ENCODE measurements at places on chromosomes 2 and 18.
A peak's percentile ranks its signal among the peaks of the same experiment; 100 is the strongest.

GRCh38 chr2:231191896-231192872 lies 6.2 kb upstream of the ARMC9 start:
- peak; percentile 54 for DNase-seq

- no peak for DNase-seq
These were observed 68.3 kb upstream of the CYP20A1 start for GRCh38 chr2:203170502-203170901.

GRCh38 chr2:16195681-16196070 lies 255.3 kb downstream of the MYCN start:
- no peak for DNase-seq

DNA sequence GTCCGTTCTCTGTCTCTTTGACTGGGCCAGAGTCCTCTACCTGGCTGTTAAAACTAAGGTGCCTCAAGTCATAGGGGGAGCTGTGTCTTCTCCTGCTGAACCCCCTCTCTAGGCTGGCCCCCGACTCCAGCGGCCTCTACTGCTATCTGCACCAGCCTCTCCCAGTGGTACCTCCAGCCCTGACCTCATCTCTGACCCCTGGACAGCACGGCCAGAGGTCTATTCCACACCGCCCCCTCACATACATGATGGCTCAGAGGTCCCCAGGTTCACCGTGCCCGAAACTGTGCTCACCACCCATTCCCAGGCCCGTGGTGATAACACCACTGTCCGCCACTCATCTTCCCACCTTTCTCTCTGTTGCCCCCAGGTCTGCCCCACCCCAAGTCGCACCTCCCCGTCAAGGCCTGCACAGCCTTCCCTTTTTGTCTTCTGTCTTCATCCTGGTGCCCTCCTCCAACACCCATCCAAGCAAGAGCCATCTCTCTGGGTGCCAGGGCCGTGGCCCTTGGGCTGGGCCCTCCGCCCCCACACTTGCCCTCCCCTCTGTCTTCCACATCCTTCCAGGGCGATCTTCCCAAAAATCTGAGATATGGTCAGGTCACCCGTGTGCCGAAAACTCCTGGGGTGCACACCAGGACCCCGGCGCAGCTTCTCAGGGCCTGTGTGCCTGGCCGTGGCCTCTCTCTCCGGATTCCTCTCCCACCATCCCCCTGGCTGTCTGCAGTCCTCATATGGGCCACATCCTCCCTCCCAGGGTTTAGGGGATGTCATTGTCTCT lies 134.4 kb upstream of the ID2 start:
- DNase-seq: no peak

- no peak for DNase-seq
These were observed 145.1 kb downstream of the B3GNT2 start for GRCh38 chr2:62340994-62341484.

DNA sequence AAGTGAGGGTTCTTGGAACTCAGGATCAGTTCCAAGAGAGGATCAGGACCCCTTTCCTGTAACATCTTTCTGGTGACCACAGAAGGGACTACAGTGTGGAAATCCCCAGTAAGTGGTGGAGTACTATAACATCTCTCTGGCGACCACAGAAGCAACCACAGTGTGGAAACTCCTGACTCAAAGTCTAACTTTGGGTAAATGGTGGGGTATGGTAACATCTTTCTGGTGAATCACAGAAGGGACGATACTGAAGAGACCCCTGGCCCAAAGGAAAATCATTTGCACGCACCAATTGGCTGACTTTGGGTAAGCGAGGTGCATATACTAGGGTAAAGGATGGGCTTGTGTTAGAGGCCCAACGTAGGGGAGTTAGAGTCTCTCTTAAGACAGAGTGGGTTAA lies 56.3 kb upstream of the GULP1 start:
- no peak for DNase-seq

DNA sequence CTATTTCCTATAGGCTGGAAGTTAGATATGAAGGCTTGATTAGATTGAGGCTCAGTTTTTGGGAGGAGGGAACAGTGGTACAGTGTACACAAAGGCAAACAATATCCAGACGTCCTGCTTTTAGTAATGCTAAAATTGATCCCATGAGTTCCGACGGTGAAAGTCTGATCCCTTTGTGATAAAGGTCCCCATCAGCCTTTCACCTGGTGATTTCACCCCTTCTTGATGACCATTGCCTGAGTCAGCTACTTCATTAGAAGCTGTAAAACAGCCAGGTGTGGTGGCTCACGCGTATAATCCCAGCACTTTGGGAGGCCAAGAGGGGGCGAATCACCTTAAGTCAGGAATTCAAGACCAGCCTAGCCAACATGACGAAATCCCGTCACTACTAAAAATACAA lies 29.7 kb downstream of the TWSG1 start:
- no peak for DNase-seq

DNA sequence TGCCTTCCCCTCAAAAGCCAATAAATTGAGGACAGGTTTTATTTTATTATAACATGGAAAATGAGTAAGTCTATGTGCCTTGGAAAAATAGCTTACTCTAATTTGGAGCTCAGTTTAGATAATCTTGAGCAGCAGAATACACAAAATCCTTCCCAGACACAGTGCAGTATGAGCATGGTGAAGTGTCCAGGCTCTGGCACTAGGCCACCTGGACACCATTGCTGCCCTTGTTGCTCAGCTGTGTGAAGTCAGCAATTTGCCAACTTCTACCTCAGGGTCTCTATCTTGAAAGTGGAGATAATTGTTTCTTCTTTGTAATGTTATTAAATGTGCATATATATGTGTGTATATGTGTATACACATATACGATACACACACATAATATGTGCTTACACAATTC lies 104.9 kb upstream of the CAVIN2 start:
- DNase-seq: no peak

- no peak for DNase-seq
These were observed 36.9 kb downstream of the RIT2 start for GRCh38 chr18:43078478-43079092.

GRCh38 chr2:57876313-57876712 lies 170.3 kb upstream of the VRK2 start:
- DNase-seq: peak; percentile 29

GRCh38 chr2:217510771-217511291 lies 492.0 kb downstream of the TNS1 start:
- peak; percentile 83 for DNase-seq

DNA sequence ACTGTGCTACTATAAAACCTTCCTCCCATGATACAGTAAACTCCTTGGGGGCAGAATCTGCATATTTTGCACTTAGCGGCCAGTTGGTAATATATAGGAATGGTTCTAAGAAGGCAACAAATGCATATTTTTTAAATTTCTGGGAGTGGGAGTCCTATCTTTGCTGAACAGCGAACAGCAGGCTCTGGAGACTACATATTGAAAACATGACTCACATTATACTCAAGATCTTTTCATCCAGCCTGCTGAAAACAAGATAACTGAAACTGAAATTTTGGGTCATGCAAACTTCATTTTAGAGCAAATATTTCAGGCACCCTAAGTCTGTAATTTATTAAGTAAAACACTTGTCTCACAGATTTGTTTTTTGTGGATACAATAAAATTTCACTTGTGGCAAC lies 122.2 kb downstream of the SATB2 start:
- no peak for DNase-seq

- no peak for DNase-seq
These were observed 479 bp downstream of the RNMT start for GRCh38 chr18:13726972-13727331.

GRCh38 chr2:226124548-226125011 lies 675.0 kb downstream of the IRS1 start:
- DNase-seq: no peak

DNA sequence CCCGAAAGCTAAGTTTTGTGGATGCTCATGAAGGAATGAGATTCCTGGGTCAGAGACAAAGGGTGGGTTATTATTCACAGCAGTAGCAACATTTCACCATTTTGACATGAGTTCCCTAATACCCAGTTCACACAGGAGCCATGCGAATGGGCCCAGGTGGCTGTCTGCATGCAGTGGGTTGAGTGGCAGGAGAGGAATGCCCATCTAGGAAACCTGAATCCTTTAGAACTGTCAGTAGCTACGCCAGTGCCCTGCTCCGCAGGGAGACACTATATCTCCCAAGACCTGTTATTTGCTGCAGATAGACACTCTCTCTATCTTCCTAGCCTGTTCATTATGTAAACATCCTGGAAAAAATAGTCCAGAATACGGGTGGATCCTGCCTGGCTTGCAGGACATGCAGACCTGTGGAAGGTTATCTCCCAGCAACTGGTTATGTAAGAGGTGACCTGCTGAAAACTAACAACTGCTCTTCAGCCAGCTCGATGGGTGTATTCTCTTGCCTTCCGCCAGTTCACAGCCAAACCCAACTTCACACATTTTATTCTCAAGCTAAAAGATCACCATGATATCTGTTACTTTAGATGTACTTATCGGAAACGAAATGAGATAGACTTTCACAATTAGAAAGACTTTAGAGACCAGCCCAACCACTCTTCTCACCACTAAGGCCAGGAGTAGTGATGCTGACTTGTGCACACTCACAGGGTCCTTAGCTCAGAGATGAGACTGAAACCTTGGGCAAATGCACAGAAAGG lies 59.1 kb downstream of the MBP start:
- no peak for DNase-seq

DNA sequence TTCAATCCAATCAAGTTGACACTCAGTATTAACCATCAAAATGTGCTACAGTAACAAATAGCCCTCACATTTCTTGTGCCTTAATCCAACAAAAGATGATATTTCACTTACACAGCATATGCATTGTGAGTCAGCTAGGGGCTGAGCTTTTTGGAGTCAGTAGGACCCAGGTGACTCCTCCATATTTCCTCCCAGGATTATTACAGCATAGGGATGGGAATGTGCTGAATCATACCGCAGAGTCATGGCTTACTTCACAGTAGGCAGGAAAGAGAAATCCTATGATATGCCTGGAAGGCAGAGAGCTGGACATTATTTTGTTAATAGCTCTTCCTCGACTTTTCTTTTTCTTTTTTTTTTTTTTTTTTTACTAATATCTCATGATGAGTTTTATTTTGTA lies 153.3 kb downstream of the TMEM182 start:
- DNase-seq: no peak

- peak; percentile 42 for DNase-seq
These were observed 55.1 kb downstream of the RALBP1 start for GRCh38 chr18:9530226-9531009.

- peak; percentile 70 for DNase-seq
These were observed 38.3 kb downstream of the TTC32 start for GRCh38 chr2:19863303-19864041.

DNA sequence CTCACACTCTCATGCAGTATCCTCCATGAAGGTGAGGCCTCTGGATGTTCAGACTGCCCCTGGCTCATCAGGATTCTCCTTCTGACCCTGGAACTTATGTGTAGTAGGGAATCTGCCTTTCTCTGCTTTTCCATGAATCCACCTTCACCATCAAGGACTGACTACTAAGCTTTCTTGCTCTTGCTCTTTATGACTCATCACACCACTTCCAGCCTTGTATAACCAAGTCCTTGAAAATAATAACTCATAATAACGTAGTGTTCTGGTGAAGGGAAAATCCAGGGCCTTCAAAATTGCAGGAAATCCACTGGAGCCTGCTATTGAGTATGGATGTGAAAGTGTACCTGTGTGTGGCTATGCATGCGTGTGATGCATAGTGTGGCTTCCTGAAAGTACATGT lies 11.3 kb upstream of the KCNS3 start:
- no peak for DNase-seq

GRCh38 chr2:219844401-219845091 lies 217.1 kb downstream of the SLC4A3 start:
- no peak for DNase-seq

DNA sequence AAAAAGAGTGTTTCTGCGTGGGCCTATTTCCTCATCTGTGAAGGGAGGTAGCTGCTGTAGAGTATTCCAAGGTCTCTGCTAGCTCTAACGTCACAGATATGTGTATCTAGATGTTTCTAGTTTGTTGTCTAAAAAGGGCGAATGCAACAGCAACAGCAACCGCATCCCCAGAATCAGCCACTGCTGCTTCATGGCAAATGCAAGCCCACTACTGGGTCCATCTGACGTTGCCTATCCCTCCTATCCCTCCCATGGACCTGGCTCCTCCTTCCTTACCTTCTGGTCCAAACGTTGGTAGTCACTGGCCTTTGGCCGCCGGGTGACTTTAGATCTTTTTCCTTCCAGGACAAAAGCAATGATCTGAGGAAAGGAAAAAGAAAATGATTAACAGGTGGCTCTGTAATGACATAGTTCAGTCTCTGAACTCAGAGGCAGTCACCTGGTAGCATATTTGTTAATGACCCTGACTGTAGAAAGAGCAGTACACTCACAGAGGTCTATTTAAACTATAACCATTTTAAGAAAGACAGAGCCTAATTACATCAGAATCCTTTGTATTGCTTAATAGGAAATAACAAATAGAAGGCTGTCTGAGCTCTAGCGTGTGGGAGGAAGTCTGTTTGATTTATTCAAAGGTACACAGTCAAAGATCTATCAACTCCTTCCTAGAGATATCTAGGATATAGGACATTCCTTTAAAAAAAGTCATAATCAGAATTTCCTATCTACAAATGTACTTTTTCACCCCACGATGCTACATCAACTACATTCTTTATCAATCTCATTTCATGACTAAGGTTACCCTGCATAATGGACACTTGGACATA lies 2.9 kb downstream of the TGOLN2 start:
- DNase-seq: peak; percentile 75

DNA sequence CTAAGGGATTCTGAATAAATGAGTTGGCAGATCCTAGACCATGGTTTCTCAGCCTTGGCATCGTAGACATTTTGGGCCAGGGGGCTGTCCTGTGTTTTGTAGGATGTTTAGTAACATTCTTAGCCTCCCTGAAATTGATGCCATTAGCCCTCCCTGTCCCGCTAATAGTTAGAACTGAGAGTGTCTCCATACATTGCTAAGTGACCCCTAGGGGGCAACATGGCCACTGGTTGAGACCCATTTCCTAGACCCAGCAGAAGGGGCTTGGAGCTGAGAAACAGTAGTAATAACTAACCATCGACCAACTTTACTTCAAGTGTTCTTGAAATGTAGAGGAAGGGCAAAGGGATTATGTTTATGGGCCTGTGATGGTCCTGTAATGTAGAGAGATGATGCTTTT lies 40.8 kb downstream of the KCMF1 start:
- DNase-seq: no peak

GRCh38 chr18:75467281-75467795 lies 39.8 kb upstream of the SMIM21 start:
- DNase-seq: no peak
